ENCODE measurements at places on chromosomes 5 and 9.

- DNase-seq, result no peak
These were observed 102.6 kb downstream of the PDZD2 start for GRCh38 chr5:31741496-31741895.

GRCh38 chr5:33153831-33154230 lies 286.9 kb upstream of the TARS1 start:
- DNase-seq, result no peak

DNA sequence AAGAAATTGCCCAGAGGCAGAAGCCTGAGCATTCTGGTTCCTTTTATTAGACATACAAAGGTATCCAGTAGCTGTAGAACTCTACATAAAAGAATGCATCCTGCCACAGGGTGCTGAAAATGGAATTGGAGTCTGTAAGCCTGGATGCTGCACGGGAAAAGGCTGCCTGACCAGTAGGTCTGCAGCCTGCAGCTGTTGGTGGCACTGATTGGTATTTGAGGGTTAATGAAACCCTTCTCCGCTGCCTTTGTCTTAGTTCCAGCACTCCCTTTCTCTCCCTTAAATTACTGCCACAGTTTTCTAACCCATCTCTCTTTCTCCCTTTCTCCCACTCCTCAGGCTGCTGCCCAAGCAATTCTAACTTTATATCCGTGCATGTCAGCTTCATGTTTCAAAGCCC lies 64.7 kb downstream of the BRINP1 start:
- no peak for DNase-seq

- no peak for DNase-seq
These were observed 5.5 kb downstream of the ADRB2 start for GRCh38 chr5:148831590-148832565.

- no peak for DNase-seq
These were observed 78.8 kb downstream of the NLN start for GRCh38 chr5:65800775-65801174.
